GM23248 (cell line): ENCODE measurements at places on chromosomes 5 and 9.
A peak's percentile ranks its signal among the peaks of the same experiment; 100 is the strongest.

- DNase-seq = no peak
Observed at GRCh38 chr5:179867079-179867465, 8.5 kb upstream of the MRNIP start.

DNA sequence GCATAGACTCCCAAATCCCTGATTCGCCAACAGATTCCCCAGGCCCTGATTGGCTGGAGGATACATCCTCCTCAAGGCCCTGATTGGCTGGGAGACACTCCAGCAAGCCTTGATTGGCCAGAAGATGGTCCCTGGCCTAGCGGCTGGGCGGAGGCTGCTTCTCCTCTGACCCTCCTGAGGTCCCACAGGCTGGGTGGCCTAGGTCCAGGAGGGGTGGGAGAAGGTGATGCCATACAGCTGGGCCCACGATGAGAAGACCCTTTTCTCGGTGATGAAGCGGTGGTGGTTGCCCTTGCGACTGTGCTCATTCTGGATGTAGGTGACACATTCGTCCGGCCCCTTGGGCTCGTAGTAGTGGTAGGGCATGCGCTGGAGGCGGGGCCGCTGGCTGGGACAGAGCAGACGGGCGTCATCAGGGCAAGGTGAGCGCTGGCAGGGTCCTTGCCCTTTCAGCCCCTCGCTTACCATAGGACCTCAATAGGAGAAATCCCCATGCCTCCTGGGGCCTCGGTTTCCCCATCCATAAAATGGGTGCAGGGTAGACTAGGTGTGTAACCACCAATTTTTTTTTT lies 9.0 kb upstream of the AK1 start:
- peak; percentile 30 for DNase-seq

DNA sequence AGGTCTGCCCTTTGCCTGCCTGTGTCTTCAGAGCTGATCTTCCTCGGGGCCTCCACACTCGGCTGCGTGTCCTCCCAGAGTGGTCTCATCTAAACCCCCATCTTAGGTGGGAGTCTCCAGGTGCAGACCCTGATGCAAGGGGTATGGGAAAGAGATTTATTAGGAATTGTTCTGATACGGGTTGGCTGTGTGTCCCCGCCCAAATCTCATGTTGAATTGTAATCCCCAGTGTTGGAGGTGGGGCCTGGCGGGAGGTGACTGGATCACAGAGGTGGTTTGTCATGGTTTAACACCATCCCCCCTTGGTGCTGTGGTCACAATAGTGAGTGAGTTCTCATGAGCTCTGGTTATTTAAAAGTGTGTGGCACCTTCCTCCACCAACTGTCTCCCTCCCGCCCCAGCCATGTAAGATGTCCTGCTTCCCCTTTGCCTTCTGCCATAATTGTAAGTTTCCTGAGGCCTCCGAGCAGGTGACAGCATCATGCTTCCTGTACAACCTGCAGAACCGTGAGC lies 208.4 kb downstream of the AOPEP start:
- DNase-seq = no peak

DNA sequence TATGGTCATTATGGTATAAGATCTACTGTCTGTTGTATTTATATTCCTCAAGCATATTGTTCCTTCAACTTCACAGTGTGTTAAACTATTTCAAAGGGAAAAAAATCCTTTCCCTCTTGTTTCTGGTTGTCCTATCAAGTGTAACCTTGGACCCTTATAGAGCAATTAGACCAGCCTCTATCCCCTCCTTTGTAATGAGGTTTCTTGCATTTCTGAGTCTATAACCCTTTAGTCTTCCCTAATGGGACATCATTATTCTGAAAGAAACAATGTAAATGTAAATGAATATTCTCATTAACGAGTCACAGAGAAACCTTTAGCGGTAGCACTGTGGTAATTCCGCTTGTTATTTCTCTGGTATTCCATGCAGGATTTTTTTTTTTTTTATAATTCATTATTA lies 197.3 kb downstream of the CNTLN start:
- DNase-seq = no peak

GRCh38 chr5:41790038-41790776 lies 80.0 kb downstream of the OXCT1 start:
- peak; percentile 40 for DNase-seq

DNA sequence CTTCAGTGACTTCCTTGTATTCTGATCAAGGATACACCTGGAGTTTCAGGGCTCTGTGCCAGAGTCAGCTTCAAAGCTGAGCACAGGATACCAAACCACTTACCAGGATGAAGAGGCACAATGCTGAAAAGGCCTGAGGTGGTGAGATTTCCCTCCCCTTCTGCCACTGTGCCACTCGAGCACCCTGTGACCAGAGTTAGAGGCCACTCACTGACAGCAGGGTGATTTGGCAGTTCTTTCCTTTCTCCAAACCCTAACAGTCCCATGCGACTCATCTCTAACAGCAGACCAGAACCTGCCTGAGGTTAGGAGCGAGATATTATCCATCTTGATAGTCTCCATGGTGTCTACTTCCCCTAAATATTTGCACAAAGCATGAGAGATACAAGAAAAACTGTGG lies 1.8 kb downstream of the PLGRKT start:
- peak; percentile 24 for DNase-seq

GRCh38 chr9:87786876-87787275 lies 61.0 kb downstream of the CTSL start:
- DNase-seq = no peak

DNA sequence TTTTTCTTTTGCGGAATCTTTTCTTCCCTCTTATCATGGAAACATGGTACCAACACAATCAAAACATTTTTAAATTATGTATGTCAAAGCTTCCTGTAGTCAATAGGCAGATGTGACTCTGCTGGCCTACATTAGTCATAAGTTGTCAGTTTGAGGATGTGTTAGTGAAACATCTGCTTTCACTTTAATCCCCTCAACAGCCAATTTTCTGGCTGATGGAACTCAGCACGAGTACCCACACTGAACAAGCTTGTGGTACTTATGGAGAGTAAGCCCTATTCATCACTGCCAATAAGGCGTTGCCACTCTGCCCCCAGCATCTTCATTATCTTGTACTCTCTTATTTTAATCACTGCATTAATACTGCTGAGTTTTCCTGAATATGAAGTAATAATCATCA lies 1034.4 kb downstream of the CDH9 start:
- no peak for DNase-seq

DNA sequence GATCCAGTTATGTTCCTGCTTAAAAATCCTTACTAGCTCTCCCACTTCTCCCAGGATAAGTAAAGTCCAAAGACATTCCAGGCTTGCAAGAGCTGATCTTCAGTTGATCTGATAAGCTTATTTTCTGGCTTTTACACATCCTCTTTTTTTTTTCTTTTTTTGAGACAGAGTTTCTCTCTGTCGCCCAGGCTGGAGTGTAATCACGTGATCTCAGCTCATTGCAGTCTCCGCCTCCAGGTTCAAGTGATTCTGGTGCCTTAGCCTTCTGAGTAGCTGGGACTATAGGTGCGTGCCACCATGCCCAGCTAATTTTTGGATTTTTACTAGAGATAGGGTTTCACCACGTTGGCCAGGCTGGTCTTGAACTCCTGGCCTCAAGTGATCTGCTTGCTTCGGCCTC lies 37.3 kb upstream of the PTPN3 start:
- DNase-seq = no peak

DNA sequence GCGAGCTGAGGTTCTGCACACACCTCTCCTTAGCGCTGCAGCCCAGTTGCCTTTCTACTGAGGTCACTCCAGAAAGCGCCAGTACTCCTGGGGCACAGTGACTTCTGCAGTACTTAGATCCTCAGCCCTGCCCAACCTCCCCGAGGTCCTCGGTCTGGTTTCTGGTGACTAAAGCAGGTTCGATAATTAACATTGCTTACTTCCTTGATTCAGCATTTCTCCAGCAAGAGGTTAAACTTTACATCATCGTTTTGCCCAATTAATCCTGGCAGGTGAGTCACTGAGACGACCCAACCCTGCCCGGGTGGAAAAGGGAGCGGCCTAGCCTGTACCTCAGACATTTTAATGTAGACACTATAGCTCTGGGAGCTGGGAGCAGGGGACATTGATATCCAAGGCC lies 77.6 kb downstream of the PLAC8L1 start:
- DNase-seq = no peak

GRCh38 chr5:2149195-2149539 lies 266.4 kb upstream of the IRX4 start:
- DNase-seq = peak; percentile 67

DNA sequence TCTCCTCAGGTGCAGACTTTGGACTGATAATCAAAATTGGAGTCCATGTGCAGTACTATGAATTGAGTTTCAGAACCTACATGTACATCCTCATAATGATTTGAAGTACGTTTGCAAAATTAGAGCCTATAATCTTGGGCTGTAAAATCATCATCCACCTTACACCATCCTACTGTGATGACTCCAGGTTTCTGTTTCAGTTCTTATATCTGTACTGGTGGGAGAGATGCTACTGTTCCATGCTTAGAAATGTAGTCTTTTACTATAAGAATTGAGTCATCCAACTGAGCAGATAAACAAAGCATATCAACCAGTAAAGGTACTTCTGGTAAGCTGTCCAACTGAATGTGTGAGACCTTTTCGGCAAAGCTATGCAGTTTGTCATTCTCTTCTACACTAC lies 586.3 kb upstream of the FAM174A start:
- DNase-seq = no peak

DNA sequence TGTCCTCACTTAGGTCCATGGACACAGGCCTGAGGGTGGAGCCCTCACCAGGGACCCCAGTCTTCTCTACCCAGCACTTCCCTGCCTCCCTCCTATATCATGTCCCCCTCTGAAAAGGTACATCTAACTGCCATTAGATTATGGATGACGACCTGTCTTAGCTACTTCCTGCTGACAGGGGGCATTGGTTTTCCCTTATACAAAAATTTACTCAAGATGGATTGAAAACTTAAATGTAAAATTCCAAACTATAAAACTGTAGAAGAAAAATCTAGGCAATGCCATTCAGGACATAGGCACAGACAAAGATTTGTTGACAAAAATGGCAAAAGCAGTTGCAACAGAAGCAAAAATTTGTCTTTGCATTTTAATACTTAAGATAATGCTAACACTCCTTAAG lies 623.2 kb upstream of the FAM174A start:
- no peak for DNase-seq

DNA sequence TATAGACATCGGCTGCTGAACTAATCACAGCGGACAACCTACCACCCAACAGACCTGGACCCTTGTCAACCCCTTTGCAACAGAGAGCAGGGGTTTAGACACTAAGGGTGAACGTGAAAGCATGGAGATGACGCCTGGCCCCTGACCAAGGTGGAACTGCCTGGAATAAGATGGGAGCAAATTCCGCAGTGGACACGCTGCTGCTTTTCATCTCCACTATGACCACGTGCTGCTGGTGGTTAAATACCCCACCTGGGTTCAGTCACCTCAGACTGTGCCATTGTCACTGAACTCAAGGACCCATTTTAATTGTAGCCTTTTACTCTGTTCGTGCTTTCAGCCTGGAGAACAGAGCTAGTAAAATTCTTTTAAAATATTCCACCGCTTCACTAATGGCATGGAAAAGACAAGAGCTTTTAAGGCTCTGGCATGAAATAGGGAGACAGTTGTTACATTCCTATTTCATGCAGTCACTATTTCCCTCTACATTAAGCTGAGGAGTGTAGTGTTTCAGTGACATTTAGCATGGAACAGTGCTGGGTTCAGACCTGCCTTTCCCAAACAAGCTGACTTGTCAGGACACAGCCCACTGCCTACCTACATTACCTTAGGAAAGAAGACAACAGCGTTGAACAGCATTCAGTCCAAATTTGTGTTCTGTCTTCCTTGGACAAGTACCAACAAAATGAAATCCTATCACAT lies 96.8 kb downstream of the ANKRD18B start:
- peak; percentile 79 for DNase-seq

GRCh38 chr9:129838707-129839259 lies 3.5 kb downstream of the USP20 start:
- peak; percentile 96 for DNase-seq

DNA sequence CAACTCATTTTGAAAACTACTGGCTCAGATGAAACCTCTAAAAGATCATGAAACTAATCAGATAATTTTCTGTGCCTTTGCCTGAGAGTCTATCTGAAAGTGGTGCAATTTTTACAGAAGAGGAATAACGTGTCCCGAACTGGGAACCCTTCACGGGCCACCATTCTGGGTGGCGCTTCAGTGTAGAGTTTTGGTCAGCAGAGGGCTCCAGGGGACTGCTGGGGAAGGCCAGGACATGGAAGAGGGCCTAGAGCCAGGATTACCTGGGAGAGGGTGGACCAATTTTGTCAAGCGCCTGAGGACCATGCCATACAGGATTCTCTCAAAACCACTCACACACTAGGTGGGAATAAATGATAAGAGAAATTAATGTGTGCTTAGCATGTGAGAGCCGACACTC lies 49.7 kb upstream of the PLEKHG4B start:
- peak; percentile 41 for DNase-seq

GRCh38 chr9:113701774-113702755 lies 174.0 kb upstream of the ZNF618 start:
- peak; percentile 20 for DNase-seq
